ENCODE measurements at places on chromosomes 1 and 21. TPM values are rescaled to one million over a fixed set of nuclear protein-coding genes. Genes with fewer than 3 reads are reported as not detected.

- DNase-seq = no peak
Measured at GRCh38 chr1:179583771-179584320, 7.8 kb upstream of the TDRD5 start.

GRCh38 chr1:71509051-71509595, 428.3 kb upstream of the ZRANB2 start:
- DNase-seq = no peak

DNA sequence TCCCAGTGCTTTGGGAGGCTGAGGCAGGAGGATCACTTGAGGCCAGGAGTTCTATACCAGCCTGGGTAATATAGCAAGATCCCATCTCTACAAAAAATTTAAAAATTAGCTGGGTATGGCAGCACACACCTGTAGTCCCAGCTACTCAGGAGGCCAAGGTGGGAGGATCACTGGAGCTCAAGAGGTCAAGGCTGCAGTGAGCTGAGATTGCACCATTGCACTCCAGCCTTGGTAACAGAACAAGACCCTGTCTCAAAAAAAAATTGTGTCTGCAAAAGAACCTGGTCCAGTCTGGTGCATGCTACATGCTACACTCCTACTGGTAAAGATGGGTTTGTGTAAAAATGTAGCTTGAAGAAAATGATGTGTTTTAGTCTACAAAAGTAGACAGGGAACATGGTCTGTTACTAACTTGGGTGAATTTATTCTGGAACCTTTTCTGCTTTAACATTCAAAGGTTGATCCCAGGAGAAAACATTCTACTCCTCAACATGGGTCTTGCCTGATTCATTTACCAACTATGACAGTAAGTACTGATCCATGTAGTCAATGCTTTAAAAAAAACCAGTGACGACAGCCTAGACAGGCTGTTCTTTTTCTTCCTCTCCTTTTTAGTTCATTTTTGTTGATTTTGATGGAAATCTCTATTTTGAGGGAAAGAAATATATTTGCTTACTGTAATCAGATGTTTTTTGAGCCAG, 32.7 kb upstream of the ENAH start:
- DNase-seq = no peak

DNA sequence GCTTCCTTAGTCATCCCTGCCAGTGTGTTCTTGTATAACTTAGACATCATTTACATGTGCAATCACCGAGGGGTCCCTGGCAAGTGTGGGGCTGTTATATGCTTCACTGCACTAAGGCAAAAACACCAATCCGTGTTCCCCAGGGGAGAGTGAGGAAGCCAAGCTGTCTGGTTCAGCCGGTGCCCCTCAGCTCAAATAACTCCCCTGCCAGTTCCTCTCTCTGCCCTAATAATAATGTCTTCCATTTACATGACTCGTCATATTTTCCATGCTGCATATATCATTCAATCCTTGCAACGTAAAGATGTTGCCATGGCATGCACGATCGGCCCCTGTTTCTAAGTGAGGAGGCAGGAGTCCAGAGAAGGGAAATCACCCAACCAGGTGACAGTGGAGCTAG, 24.4 kb upstream of the NDC1 start:
- DNase-seq = no peak

GRCh38 chr1:166184897-166185296, 18.1 kb upstream of the FAM78B start:
- peak; percentile 88 for DNase-seq

GRCh38 chr21:40839521-40839920, 7.4 kb downstream of the DSCAM start:
- DNase-seq = no peak

DNA sequence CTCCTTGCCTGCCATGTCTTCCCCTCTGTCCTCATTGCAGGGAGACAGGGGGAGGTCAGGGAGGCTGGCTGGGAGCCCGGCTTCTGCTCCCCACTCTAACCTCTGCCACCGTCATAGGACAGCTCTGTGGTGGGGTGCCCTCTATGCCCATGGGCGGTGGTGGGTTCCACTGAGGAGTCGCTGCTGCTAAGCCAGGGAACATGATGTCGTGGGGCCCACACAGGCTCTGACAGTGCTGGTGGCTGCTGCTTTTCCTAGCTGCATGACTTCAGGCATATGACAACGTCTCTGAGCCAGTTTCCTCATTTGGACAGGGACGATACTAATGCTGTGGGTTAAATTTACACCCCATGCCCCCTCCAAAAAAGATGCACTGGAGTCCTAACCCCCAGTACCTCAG, 14.7 kb downstream of the KCNA10 start:
- no peak for DNase-seq

GRCh38 chr1:96072021-96072420, 649.6 kb upstream of the PTBP2 start:
- DNase-seq = no peak

- no peak for DNase-seq
Measured at GRCh38 chr1:229258031-229258756, 12.7 kb upstream of the RAB4A start.

DNA sequence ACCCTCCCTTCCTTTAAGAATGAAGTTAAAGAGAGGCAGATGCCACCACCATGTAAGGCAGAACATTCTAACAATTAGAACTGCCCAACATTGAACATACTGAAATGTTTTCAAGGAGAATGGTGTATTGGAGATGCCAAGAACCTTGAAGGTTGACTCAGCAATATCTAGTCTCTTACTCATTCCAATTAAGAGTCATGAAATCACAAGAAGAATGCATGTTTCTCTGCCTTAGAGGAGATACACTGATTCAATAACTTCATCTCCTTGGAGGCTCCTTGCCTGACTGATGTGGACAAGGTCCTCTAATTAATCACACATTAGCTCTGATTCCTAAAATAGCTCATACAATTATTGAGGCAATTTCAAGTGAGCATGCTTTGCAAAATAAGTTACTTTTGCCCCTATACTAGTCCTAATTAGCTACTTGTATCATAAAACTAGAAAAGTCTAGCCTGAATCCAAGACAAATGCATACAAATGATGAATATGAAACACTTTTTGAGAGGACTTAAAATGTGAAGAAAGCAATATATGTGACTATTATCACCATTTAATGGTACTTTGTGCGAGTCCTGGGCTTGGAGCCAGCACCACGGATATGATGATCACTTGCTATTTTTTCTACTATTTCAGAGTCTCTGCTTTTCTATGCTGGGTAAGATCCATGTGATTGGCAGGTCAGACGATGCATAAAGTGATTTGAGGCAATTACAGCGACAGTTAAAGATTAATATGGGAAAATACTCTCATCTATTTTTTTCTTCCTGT, 114.5 kb downstream of the DSCAM start:
- DNase-seq = peak; percentile 37

DNA sequence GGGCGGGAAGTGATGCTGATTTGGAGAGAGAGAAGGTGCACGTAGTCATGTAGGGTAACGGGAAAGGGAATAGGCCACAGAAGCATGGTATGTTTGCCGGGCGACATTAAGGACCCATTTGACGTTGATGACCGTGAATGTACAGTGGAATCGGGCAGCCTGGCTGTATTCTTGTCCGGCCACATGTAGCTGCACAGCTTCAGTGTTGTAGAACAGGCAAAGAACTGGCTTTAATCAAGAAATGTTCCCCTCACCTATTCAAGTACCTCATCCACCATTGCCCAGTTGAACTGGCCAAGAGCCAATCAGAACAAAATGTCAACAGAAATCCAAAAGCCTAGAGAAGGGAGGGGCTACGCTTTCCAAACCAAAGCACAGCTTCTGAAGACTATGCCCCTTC, 104.8 kb downstream of the DHRS3 start:
- no peak for DNase-seq

DNA sequence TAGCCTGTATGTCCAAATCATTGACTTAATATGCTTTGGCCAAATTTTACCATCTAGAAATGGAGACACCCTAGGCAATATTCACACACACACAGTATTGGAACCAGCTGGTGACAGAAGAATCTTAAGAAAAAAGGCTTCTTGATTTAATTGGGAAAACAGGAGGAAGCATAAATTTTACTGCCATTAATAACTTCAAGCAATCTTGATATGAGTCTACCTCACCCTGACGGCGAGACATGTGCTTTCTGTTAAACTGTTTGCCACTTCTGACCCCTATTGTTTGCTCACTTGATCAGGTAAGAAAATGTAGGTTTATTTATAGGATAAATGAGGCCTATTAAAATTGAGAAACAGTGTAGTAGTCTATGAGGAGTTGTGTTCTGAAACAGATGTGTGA, 73.2 kb downstream of the KIFAP3 start:
- DNase-seq = peak; percentile 2

DNA sequence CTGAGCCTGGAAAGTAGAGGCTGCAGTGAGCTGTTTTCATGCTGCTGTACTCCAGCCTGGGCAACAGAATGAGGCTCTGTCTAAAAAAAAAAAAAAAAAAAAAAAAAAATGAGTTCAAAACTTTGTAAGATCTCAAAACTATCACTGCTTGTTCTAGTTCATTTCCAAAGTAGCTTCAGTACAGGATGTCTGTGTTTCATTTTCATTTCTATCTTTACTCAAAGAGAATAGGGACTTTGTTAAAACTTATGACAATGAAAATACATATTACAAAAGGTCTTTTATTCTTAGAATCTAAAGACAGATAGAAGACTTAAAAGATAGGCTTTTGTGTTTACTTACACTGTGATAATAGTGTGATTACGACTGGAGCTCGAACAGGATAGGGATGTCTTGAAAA, 709.7 kb downstream of the ADGRL2 start:
- DNase-seq = no peak

GRCh38 chr1:206575894-206576737, 36.1 kb downstream of the EIF2D start:
- no peak for DNase-seq

DNA sequence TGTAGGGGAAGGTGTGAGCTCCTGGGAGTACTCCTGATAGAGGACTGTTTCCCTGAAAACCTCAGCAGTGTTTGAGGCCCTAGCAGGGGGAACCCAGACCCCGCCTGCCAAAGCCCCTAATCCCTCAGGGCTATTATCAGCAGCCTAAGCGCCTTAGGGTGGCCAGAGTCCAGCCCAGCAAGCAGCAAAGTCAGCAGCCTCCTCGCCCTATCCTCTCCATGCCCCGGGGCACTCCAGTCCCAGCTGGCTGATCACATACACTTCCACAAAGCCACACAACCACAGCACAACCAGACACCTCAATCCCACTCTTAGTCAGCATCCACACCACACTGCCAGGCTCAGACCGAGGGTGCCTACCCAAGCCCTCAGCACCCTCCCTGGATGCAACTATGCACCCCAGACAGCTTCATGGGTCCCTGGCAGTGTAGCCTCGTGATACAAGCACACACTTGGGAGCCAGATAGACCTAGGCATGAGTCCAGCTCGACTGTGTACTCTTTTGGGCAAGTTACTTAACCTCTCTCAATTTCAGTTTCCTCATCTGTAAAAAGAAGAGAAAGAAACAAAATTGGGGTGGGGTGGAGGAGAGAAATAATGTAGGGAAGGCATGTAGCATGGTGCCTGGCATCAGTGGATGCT, 7.1 kb downstream of the IGSF9 start:
- peak; percentile 51 for DNase-seq

GRCh38 chr21:16028941-16029464, 299.2 kb downstream of the USP25 start:
- DNase-seq = no peak

DNA sequence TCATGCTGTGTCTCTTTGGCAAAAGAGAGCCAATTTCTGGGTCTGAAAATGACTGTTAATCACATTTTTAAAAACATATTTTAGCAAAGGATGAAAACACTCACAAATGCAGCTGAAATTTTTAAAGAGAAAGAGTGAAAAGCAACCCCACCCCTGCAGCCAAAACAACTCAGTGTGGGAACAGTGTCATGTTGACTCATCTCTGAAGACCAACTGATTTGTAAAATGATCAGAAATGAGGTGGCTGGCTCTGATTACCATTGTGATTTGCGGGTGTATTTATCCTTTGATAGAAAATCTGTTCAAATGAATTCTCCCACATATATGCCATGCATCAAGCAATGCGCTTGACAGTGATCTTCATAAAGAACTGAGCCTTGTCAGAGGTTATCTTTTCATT, 287.0 kb upstream of the ESRRG start:
- no peak for DNase-seq

- no peak for DNase-seq
Measured at GRCh38 chr1:116832308-116832931, 77.3 kb upstream of the PTGFRN start.

- DNase-seq = no peak
Measured at GRCh38 chr1:206699000-206699586, 14.4 kb downstream of the MAPKAPK2 start.

DNA sequence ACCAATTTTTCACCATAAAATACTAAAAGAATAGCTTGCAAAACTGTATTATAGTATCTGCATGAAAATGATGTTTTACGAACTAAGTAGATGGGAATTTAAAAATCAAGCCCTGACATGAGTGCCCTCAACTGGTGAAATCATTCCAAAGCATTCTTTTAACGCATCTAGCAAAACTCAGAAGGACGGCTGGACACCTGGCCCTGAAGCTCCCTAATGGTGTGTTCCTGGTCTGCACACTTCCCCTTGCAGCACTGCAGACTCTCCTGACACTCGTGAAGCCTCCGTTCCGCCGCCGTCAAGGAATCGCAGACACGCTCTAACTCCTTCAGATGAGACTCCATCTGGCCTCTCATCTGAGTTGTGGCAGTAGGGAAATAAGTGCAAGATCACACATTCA, 39.9 kb downstream of the ODF2L start:
- DNase-seq = no peak

DNA sequence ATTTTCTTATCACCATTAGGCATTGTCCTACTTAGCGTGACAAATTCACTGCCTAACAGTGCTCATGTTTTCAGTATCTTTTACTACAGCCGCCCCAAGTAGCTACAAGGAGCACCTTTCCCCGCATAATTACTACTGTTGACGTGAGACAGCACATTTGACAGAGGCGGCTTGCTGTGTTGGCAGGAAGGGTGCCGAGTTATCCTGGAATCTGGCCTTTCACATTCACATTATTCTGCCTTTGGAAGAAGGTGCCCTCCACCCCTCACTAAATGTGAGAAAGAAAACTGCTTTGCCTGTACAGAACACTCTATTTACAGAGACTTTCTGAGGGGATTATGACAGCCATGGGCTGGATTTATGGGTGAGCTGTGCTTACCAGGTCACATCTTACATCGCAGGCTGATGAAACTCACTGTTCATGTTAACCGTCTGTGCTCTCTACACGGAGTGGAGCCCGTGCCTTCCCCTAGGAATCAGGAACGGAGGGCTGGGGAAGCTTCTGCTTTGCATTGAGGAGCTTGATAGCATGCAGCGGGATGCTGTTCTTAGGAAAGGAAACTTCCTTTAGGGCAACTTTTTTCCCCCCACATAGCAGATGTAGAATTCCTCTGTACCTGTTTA, 148.0 kb upstream of the ZRANB2 start:
- DNase-seq = no peak

- peak; percentile 88 for DNase-seq
Measured at GRCh38 chr21:31335957-31336738, 7.9 kb downstream of the TIAM1 start.

TLCD4 gene
- total RNA-seq = 2.3 TPM

NGF gene
- 0.17 TPM for total RNA-seq

NPPB gene
- not detected for total RNA-seq

WNT3A gene
- not detected for total RNA-seq

CYP4X1 gene
- not detected for total RNA-seq

SIPA1L2 gene
- total RNA-seq = 6.0 TPM

CD1E gene
- total RNA-seq = not detected

TRIM67 gene
- not detected for total RNA-seq

PTGER3 gene
- total RNA-seq = not detected

ADGRL2 gene
- 43.7 TPM for total RNA-seq

PAQR7 gene
- total RNA-seq = 17.2 TPM

ILF2 gene
- total RNA-seq = 158 TPM

MFSD2A gene
- total RNA-seq = 14.3 TPM

RNASEL gene
- total RNA-seq = 3.5 TPM
